ENCODE measurements at places on chromosomes 4 and X. TPM values are rescaled to one million over a fixed set of nuclear protein-coding genes. Genes with fewer than 3 reads are reported as not detected.

Gene PITX2
- total RNA-seq = 11.8 TPM

Gene ARHGAP6
- total RNA-seq = 4.4 TPM

Gene MGARP
- 0.46 TPM for total RNA-seq

Gene IL21
- not detected for total RNA-seq

Gene ARHGAP36
- total RNA-seq = 8.5 TPM

Data from diencephalon (tissue), 1 donor.